ENCODE measurements at places on chromosomes 2 and 18.

DNA sequence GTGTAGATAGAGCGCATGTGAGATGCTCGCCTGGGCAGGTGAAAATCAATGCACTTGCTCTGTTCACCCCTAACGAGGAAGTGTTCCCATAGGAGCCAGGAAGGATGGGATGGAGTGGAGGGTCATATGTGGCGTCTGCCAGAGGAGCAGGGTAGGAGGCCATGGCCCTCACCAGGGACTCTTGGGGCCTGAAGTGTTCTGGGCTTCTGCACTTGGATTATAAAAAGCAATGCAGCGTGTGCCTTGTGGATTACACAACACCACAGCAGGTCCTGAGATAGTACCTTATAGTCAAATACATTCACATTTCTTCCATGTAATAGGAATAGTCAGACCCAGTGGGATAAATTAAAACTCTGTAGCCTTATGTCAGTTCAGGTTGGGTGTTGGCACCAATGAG lies 100.1 kb downstream of the CABLES1 start:
- DNase-seq = no peak

- no peak for DNase-seq
These were observed 76.5 kb downstream of the NOL10 start for GRCh38 chr2:10613263-10613662.

- DNase-seq = no peak
These were observed 123.1 kb downstream of the PRPF40A start for GRCh38 chr2:152594022-152594766.

GRCh38 chr2:20781656-20782265 lies 41.1 kb downstream of the LDAH start:
- DNase-seq = peak; percentile 3

DNA sequence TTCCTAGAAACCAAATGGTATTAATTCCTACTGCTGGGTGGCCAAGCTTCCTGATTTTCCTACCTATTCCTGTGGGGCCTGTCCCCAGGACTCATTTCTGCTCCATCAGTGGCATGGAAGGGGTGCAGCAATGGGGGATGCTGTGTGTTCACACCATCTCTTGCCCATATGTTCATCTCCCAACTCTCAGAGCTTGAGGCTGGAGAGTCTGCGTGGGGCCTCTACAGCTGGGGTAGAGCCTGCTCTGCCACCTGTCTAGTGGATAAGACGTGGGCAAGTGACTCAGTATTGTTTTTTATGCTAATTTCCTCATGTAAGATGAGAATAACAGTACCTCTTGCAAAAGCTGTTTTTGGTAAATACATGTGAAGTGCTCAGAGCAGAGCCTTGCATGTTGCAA lies 149.8 kb downstream of the ACTR3 start:
- no peak for DNase-seq

- peak; percentile 24 for DNase-seq
These were observed 427.0 kb downstream of the LPIN1 start for GRCh38 chr2:12173271-12173942.

- no peak for DNase-seq
These were observed 8.9 kb upstream of the SESTD1 start for GRCh38 chr2:179273461-179273962.

DNA sequence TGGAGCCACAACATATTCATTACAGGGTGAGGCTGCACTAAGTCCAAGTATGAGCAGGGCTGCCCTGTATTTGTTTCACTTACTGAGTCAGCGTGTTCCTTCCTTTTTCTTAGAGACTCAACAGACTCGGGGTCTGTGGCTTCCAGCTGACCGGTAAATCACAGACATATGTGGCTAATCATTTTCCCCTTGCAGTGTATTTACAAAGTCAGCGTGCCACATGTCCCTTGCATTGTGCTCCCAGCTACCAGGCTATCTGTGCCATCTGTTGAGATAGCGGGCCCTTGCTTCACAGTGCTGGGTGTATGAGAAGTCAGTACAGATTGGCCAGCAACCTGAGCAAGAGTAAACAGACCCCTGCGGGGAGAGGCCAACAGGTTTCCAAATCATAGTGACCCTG lies 254.3 kb downstream of the LRRTM1 start:
- DNase-seq = no peak

DNA sequence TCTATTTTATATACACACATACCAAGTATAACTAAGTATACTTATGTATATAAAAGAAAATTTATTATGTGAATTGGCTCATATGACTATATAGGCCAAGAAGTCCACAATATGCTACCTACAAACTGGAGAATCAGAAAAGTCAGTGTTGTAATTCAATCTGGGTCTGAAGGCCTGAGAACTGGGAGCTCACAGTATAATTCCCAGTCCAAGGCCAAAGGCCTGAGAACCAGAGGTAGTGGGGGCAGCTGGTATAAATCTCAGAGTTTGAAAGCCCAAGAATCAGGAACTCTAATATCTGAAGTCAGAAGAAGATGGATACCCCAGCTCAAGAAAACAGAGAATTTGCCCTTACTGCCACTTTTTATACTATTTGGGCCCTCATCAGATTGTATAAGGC lies 38.9 kb upstream of the TFPI start:
- DNase-seq = no peak

- no peak for DNase-seq
These were observed 27.1 kb downstream of the SULT1C4 start for GRCh38 chr2:108404784-108405397.

GRCh38 chr2:169091256-169091655 lies 21.9 kb downstream of the DHRS9 start:
- DNase-seq = no peak

- DNase-seq = peak; percentile 58
These were observed 164.1 kb upstream of the GATA6 start for GRCh38 chr18:22005191-22005841.

GRCh38 chr2:98110741-98111140 lies 23.8 kb downstream of the VWA3B start:
- no peak for DNase-seq

DNA sequence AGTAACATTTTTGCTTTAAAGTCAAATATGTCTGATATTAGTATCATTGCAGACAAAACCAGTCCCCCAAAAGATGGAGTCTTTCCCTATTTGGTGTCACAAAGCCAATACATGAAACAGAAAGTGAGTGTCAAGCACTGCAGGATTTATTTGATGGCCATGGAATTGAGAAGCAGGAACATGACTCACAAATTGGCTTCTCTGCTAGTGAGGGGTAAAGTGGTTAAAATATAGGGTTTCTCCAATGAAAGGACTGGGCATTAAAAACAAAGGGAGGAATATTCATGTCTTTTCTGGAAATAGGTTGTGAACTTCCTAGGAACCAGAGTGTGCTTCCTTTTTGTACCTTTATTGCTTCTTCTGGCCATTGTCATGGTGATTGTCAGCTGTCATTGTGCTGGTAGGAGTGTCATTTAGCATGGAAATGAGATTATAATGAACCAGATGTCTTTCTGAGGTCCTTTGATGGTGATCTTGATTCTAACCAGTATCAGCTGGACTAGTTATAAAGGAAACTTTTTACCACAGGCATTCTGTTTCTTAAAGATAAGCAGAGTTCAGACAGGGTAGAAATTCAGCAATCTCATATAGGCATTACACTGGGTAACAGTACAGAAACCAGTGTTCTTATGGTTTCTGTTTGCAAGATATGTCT lies 4.1 kb downstream of the REG1B start:
- DNase-seq = no peak

DNA sequence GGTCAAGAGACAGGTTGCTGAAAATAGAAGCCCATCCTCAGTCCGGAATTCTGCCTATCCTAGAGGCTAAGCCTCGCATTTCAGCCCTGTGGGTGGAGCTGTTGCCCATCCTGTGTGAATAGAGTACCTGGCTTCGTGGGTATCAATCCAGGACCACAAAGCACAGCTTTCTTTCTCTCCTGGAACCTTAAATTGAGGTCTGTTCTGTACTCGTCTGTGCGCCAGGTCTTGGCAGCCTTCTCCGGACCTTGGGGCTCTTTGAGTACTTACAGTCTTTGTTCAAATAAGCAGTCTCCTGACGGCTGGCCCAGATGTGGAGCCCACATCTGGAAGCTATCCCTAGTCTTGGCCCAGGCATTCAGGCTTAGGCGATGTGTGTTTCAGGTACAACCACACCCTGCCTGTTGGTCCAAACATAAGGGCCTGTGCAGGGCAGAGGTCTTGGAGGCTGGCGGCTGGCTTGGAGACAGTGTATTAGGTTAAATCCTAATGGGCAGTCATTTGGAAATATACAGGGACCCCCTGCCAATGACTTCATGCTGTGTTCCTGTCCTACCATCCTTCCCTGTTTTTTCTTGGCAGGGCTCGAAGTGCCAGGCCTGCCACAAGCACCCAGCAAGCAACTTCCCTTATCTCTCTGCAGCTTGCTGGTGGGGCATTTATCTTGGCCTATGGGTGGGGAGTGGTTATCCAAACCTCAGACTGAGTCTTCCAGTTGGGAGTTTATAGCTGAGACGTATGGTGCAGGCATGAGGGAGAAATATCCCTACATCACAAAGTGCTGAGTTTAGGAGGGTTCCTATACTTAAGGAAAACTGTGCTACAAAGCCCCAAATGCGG lies 294.1 kb downstream of the BCL2 start:
- no peak for DNase-seq

DNA sequence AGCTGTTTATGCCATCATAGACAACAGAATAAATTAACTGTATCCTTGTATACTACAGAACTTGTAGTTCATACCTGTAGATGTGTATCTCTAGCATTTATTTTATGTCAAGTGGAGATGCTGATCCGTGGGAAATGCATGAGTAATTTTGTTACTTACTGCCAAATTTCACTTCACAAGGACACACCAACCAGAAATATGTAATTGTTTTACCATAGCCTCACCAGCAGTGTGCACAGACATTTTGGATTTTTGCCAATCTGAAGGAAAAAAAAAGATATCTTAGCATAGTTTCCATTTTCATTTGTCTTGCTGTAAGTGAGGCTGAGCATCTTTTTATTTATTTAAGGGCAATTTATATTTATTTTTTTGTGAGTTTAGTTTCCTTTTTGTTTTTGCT lies 265.1 kb upstream of the OSR1 start:
- DNase-seq = peak; percentile 47

DNA sequence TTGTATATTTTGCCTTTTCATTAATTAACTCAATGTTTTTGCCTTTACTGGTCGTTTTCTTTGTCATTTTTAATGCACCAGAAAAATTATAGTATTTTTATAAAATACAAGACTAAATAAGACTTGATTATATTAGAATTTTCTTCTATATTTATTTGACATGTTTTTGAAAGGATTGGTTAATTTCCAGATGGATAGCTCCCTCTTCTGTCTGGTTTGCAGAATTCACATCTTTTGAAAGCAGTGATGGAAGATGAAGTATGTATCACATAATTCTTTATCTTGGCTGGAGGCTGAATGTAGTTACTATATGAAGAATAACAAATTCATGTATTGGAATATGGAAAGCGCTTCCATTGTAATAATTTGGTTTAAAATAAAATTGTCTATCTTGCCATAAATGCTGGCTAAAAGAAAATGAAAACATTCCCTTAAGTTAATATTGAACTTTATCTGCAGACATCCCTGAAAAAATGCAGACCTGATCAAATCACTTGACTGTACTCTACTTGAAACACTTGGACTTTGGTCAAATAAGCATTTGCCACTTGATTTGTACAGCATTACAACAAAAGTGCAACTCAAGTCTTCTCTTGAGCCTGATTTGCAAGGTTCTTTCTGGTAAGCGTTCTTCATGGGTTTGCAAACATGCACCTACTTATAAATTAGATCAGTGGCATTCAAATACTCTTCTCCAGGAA lies 86.3 kb upstream of the EFEMP1 start:
- peak; percentile 56 for DNase-seq

DNA sequence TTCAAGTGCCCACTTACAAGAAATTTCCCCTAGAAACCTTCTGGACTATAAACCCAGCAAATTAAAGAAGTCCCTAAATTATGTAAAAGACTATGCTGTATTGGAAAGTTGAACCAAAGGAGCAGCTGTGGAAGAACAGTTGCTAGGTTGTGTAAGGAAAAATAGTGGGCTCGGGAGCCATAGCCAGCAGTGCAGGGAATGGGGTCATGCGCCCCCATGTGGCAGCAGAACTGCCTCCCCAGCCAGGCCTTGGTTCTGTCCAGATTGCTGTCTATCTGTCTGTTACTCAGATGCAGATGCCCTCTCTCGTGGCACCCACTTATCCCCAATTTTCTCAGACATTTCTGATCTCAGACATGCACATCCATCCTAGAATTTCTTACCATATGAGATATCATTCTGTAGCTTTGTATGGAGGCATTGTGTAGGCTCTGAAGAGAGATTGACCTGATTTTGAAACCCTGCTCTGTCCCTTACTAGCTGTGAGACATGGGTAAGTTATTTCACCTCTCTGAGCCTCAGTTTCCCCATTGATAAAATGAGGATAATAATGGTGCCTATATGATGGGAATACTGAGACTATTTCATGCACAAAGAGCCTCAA lies 258.3 kb downstream of the SS18 start:
- DNase-seq = peak; percentile 83

DNA sequence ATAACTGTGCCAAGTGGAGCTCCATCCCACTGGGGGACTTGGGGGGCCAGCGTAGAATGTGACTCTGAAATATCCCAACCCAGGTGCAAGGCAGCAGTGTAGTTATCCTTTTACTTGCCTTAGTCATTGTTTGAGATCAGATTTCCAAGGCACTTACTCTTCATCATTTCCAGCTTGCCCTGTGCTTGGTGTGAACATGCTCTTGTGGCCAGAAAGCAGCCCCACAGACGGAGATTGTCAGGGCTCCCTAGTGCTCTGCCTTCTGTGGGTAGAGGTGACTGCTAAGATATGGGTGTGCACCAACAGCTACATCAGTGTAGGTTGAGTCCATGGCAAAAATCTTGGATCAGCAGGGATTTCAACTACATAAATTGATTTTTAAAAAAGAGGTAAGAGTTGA lies 2010.0 kb upstream of the PIK3C3 start:
- DNase-seq = no peak

GRCh38 chr2:16104949-16105668 lies 164.8 kb downstream of the MYCN start:
- peak; percentile 57 for DNase-seq

GRCh38 chr2:205462681-205463345 lies 219.5 kb upstream of the NRP2 start:
- DNase-seq = no peak

DNA sequence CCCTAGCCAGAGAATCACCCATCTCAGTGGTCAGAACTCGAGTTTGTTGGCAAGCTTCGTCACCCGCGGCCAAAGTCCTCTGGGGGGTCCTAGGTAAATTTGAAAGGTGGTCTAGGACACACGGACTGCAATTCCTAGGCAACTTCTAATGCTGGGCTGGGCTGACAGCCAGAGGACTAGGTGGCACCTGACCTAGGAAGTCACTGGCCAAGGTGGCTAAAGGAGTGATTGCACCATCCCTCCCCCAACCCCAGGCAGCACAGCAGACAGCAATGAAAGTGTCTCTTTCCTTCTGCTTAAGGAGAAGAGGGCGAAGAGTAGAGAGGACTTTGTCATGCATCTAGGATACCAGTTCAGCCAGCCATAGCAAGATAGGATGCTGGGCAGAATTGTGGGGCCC lies 110.9 kb downstream of the CABYR start:
- DNase-seq = no peak

GRCh38 chr18:34809451-34810072 lies 99.5 kb downstream of the DTNA start:
- DNase-seq = peak; percentile 30

- DNase-seq = no peak
These were observed 14.5 kb upstream of the CIB4 start for GRCh38 chr2:26655611-26656195.

GRCh38 chr2:69221960-69222751 lies 164.9 kb downstream of the GFPT1 start:
- peak; percentile 57 for DNase-seq
